Dermis blood vessel endothelial cell (primary cell): ENCODE measurements at places on chromosomes 3 and 15. TPM values are rescaled to one million over a fixed set of nuclear protein-coding genes. Genes with fewer than 3 reads are reported as not detected.
A peak's percentile ranks its signal among the peaks of the same experiment; 100 is the strongest.

DNA sequence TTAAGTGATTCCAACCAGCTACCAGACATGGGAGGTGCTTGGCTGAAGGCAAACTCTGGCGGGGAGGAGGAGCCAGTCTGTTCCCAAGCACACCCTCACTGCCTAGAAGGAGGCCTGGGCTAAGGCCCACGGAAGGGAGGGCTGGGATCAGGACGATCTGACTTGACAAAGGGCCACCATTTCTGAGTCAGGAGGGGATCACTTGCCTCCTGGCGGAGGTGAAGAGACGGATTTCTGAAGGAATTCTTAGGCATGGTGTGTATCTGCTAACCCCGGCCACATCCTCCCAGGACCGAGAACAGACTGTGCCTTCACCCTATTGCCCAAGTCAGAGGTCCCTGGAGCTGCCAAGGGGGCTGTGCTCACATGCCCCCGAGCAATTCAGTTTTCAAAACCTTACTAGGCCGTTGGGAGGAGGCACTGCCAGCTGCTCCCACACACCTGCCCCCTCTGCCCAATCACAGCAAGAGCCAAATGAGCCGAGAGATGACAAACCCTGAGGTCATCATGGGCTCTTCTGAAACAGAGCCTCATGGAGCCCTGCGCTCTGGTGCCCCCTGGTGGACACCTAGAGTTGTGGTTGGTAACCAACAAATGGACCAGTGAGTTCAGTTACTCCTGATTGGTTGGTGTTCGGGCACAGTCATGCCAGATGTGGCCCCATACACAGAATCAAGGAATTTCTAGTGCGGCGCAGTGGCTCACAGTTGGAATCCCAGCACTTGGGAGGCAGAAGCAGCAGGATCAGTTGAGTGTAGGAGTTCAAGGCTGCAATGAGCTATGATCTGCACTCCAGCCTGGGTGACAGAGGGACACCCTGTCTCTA lies 6.5 kb upstream of the TNK2 start:
- DNase-seq: peak; percentile 96

- DNase-seq: peak; percentile 61
These were observed 14.8 kb downstream of the MYL3 start for GRCh38 chr3:46848271-46849044.

Gene ZMAT3
- 21.8 and 34.4 TPM in 2 replicates for total RNA-seq

Gene FAM107A
- 2.9 and 9.3 TPM in 2 replicates for total RNA-seq

Gene RBPMS2
- 0.14 TPM in 1 of 2 replicates, not detected in the other for total RNA-seq

Gene FETUB
- not detected in 2 replicates for total RNA-seq

DNA sequence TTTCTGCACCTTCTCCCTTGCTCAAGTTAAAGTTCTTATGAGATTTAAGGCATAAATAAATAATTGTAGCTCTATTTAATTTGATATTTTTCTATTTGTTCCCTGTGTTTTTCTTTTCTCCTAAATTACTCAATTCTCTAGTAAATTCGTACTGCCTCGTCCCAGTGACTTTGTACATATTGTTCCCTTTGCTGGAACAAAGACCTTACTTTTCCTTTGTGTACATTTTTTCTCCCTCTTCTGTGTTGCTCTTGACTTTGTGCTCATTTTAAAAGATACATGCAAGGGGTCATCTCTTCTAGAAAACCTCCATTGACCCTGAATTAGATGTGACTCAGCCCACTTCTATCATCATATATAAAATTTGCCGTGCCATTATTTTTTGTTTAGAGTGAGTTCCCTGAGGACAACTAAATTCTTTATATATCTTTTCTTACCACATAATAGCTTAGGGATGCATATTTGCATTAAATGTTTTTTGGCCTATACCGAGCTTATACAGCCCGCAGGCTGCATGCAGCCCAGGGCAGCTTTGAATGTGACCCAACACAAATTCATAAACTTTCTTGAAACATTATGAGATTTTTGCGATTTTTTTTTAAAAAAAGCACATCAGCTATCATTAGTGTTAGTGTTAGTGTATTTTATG lies 29.6 kb downstream of the PPP4R2 start:
- DNase-seq: no peak

DNA sequence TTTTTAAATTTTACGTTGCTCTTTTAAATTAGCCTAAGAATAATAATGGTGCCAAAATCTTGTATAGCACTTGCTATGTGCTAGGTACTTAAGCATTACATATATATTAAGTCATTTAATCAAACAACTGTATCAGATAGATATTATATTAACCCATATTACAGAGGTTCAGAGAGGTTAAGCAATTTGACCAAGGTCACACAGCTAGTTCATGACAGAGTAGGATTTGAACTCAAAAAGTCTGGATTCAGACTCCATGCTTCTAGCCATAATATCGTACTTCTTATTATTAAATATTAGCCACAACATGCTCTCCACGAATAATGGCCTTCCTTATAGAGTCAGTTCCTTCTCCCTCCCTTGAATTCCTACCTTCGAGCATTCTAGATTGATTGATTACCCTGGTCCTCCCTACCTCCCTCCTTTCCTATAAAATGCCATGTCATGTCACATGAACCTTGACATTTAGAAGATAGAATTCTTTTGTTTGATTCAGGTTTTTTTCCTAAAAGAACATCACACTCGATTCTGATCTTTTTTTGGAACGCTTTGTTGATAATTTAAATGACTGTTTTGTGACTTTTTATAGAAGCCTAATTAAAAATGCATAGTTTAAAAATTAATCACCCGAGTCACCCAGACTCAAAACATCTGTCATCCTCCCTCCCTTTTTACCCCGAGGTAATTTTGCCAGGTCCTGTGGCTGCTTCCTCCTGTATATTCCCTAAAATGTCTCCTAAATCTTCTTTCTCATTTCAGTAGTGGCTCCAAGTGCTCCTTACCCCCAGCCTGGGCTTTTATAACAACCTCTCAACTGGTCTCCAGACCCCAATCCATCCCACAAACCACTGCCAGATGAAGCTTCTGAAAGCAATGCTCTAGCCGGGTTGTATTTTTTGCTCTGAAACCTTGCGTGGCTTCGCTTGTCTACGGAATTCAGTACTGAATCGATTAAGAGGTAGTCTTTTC lies 8.5 kb upstream of the PSMD6 start:
- no peak for DNase-seq

Gene ZNF620
- total RNA-seq: 7.4 and 9.7 TPM in 2 replicates

DNA sequence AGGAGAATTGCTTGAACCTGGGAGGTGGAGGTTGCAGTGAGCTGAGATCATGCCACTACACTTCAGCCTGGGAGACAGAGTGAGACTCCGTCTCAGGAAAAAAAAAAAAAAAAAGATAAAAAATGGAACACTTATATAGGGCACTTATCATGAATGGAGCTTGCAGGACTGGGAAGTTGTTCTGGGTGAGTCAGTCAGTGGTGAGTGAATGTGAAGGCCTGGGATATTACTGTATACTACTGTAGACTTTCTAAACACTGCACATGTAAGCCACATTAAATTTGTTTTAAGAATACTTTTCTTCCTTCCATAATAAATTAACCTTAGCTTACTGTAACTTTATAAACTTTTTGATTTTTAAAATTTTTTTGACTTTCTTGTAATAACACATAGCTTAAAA lies 59.8 kb downstream of the SFMBT1 start:
- no peak for DNase-seq

Gene RETNLB
- not detected in 2 replicates for total RNA-seq

Gene NLGN1
- total RNA-seq: 1.4 and 2.6 TPM in 2 replicates

- DNase-seq: no peak
These were observed 7.9 kb downstream of the CLCN2 start for GRCh38 chr3:184353546-184353941.

DNA sequence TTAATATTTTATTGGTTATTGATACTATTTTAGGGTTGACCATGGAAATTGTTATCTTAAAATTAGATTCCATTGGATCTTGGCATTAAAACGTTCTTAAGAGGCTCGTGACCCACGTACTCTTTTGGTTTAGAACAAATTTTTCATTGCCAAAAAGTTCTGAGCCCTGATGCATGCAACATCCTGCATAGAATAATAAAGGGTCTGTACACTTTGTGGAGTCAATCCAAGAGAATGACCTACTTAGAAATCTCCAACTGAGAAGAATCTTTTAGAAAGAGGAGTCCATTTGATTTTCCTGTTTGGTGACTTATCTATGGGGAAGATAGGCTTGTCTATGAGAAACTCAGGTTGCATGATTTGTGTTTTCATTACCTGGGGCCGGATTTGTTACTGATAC lies 404.2 kb upstream of the RGMA start:
- DNase-seq: no peak

DNA sequence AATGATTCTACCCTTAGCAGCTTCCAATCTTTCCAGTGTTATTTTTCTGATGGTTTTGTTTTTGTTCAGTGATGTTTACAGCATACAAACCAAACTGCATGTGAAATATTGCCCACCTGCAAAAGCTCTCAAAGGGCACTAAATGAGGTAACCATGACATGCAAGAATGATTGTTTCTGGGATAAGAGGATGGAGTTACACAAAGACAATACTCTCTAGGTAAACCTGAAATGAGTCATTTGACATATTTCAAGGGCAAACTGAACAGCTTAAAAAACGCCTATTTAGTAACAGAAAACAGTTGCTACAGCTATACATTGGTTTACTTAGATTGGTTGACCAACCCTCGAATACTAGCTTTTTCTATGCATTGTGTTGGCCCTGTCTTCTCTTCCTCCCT lies 481.7 kb downstream of the ZPLD1 start:
- DNase-seq: no peak

GRCh38 chr3:168336276-168336675 lies 240.6 kb upstream of the GOLIM4 start:
- no peak for DNase-seq

Gene SH3GL3
- total RNA-seq: not detected in 2 replicates

DNA sequence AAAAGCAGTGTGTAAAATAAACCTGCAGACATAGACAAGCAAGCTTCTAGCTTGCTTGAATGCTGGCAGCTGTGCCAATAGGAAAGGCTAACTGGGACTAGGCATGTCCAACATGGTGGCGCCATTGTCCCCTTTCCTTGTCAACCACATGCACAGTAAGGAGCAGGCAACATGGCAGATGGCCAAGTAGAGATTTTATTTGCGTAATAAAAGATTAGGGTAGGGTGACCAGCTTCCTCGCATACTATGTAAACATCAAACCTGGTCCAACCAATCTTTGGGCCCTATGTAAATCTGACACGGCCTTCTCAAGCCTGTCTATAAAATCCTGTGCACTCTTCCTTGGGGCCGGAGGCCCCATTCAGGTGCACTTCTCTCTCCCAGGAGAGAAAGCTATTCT lies 575.4 kb upstream of the GOLIM4 start:
- DNase-seq: no peak

Gene RBP2
- not detected in 2 replicates for total RNA-seq

Gene CFAP92
- 1.9 and 2.4 TPM in 2 replicates for total RNA-seq

DNA sequence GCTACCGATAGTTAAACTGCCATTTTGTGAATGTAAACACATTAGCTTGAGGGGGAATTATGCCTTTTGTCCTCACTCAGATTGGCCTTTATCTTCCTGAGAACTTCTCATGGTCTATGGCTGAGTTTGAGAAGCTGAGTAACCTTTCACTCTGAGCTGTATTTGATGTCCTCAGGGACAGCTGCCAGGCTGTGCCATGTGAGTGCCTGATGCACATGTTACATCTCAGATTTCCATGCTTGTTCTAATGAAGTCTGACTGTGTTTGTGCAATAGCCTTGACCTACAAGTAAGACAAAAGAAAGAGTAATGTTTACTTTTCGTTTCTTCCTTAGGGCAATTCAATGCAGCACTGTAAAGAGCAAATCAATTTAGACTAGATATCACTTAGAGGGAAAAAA lies 44.1 kb upstream of the ARL6 start:
- DNase-seq: no peak

Gene DNAH12
- under 0.01 and 0.17 TPM in 2 replicates for total RNA-seq

DNA sequence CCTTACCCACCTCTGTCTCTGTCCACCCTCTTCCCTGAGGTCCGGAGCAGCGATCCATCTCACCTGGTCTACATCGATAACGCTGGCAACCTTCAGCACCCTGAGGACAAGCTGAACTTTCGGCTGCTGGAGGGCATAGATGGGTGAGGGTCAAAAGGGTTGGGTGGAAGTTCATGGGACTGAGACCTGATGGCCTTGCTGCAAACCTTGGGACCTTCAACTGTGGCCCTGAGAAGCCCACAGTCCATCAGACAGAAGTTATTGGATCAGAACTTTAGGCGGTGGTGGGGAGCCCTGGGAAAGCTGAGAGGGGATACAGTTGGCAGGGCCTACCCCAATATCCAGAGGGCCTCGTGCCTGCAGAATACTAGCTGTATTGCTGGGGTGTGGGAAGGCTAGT lies 50.5 kb downstream of the POMGNT2 start:
- DNase-seq: no peak
